Cardiac muscle cell (in vitro differentiated cells and primary cell): ENCODE measurements at places on chromosomes 3 and 15. TPM values are rescaled to one million over a fixed set of nuclear protein-coding genes. Genes with fewer than 3 reads are reported as not detected.

GRCh38 chr3:59919586-59919985 lies 869.8 kb upstream of the CFAP20DC start:
- DNase-seq, result no peak

GRCh38 chr3:95813244-95813643 lies 1001.1 kb upstream of the EPHA6 start:
- DNase-seq, result no peak

GRCh38 chr3:19190126-19190525 lies 41.8 kb downstream of the KCNH8 start:
- DNase-seq, result no peak

Gene LRRC31
- polyA plus RNA-seq, result not detected in 2 replicates

Gene PPP1R14D
- polyA plus RNA-seq, result not detected in 2 replicates

Gene C2CD4A
- polyA plus RNA-seq, result not detected in 2 replicates

DNA sequence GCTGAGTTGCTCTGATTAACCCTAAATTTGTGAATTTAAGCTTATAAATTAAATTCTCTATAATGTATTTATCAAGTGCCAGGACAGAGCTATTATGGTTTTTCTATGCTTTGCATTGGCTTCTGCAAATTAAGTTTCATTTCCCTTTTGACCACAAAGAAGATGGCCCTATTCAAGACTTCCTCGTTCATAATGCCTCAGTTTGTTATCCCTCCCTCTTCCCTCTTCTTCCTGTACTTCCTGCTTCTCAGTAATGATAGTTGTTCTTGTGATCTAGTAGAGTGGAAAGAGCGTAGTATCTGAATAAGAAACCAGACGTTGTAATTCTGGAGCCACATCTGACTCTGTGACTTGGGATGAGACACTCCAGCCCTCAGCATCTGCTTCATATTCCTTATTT lies 118.7 kb downstream of the CACNA1D start:
- DNase-seq, result no peak

DNA sequence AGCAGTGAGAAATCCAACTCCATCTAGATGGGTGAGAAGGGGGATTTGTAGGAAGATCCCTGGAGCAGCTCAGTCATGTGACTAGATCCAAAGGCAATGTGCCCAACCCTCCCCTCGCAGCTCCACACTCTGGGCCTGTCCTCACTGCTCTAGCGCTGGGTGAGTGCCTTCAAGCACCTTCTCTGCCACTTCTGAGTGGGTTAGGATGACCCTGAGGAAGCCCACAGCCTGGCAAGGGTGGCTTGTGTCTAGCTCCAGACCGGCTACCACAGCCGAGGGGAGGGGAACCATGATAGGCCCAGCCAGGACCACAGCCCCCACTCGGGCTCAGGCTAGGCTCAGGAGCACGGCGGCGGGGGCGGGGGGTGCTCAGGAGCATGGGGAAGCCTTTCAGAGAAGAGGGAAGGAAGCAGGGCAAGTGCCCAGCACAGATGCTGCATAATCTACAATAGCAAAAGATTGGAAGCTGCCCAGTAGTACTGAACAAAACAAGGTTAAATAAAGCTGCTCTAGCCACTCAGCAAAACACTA lies 1.7 kb downstream of the SPATA12 start:
- no peak for DNase-seq

DNA sequence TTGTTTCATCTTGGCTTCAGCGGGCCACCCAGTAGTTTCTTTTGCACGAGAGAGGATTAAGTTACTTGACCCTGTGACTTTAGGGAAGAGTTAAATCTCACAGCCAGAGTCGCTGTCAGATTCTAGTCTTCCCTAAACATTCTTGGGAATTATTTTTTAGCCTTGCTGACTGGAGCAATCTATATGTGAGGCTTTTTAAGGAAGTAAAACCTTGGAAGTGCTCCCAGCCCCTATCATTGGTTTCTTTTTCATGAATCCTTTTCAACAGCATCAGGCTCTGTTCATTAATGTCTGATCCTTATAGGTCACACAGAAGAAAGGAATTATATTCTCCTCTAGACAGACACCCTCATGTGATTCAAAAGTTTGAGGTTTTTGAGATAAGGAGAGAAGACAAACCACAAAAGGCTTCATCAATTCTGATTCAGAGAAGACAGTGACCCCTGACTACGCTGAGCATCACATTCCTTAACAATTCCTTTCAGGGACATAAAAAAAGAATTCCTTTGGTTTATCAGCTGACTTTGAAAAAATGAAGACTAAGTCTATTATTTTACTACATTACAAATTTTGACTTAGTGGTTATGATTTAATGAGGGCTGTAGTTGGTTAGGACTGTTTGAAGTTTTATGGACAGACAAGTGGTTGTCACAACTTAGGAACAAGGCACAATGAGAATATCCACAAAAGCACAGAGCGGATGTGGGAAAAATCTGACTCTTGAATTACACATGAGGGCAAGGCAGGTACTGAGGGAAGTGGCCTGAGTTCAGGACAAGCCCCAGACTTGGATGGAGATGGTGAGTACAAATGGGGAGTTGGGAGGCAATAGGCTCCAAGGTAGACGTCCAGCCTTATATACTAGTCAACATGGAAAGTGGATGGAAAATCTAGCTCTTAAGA lies 171.1 kb upstream of the STT3B start:
- peak; percentile 69 for DNase-seq

- DNase-seq, result no peak
Measured at GRCh38 chr15:78255421-78256043, 8.8 kb upstream of the DNAJA4 start.

DNA sequence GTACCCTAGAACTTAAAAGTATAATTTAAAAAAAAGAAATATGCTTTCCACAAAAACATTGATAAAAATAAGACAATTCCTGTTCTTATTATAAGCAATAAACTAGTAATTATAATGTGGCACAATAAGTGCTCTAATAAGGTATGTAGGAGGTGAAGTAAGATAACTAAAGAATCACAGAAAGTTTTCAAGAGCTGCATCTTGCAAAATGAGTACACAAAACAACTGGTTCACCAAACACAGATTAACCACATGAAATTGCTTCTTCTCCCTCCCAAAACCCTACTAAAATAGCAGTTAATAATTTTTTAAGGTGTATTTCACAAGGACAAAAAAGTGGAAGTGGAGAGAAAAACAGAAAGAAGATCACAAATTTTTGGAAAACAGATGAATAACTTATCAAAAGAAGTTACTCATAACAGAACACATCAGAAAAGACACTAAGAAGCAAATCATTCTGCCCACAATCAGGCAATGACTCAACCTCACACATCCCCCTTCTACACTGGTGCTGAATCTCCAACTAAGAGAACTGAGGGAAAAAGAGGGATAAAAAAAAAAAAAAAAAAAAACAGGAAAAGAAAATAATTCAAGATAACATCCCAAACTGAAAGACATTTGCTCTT lies 64.2 kb downstream of the TBC1D5 start:
- peak; percentile 54 for DNase-seq

GRCh38 chr15:44694416-44694815 lies 16.7 kb downstream of the PATL2 start:
- no peak for DNase-seq

GRCh38 chr3:24135280-24135679 lies 190.2 kb downstream of the NR1D2 start:
- no peak for DNase-seq

DNA sequence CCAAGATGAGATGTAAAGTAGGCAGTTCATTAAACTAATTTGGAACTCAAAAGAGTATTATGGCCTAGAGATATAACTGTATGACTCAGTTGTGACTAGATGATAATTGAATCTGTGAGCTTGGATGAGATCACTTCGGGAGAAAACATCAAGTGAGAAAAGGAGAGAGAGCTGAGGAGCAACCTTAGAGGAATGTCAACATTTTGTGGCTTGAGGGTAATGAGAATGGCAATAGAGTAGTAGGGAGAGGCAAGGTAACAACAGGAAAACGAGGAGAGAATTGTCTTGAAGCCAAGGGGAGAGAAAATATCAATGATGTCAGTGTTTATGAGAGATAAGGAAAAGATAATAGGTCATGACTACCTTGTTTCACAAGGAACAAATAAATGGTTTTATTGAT lies 580.2 kb downstream of the NLGN1 start:
- no peak for DNase-seq

DNA sequence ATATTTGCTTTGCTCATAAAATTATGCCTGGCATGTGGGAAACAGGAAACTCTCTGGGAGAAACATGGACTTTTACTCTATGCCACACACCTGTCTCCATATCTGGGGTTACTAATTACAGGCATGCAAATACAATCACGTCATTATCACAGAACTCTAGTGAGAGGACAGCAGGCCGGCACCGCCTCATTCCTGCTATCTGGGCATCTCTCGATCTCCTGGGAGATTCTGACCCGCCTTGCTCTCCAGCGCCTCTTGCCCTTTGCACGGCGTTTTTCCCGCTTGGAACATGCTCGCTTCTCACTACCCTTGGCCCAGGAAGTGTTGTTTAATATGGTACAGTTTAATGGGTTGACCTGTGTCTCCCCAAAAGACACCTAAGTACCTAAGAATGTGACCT lies 45.4 kb upstream of the PARL start:
- no peak for DNase-seq

GRCh38 chr3:39267631-39268548 lies 11.9 kb downstream of the CX3CR1 start:
- DNase-seq, result no peak

- DNase-seq, result peak; percentile 84
Measured at GRCh38 chr15:41603941-41604911, 45.2 kb downstream of the TYRO3 start.

- no peak for DNase-seq
Measured at GRCh38 chr3:25537516-25537915, 109.5 kb downstream of the RARB start.

- no peak for DNase-seq
Measured at GRCh38 chr15:68353421-68354135, 76.0 kb downstream of the FEM1B start.

DNA sequence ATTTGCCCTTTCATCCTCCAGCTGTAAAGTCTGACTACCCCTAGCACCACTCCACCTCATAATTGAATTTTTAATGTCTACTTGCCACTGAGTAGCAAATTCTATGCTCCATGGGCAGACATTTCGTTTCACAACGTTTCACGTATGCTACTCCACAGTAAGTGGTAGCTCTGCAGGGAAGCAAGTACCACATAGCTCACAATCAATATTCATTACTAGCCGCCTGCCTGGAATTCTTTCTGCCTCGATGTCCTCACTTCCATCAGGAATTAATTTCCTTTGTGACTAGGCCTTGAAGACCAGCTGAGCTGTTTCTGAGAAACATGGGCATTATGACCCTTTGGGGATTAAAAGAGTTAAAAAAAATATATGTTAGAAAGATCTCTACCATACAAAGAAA lies 15.3 kb downstream of the NPTN start:
- no peak for DNase-seq

DNA sequence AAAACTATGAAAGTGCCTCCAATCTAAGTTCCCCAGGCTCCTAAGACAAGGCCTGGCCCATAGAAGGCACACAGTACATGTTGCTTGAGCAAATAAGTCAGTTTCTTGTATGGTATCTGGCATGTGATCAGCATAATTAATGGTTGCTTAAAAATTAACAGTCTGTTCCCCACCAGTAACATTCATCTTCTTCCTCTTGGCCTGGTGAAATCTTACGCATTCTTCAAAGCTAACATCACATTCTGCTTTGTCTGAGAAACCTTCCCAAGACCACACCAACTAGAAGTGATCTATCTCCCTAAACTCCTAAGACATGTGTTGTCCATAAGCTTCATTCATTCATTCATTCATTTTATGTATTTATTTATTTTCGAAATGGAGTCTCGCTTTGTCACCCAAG lies 48.1 kb downstream of the LIPC start:
- no peak for DNase-seq

- peak; percentile 25 for DNase-seq
Measured at GRCh38 chr3:14174483-14174882, 3.9 kb downstream of the XPC start.

GRCh38 chr3:19947549-19948225 lies 790 bp downstream of the RAB5A start:
- DNase-seq, result peak; percentile 56

DNA sequence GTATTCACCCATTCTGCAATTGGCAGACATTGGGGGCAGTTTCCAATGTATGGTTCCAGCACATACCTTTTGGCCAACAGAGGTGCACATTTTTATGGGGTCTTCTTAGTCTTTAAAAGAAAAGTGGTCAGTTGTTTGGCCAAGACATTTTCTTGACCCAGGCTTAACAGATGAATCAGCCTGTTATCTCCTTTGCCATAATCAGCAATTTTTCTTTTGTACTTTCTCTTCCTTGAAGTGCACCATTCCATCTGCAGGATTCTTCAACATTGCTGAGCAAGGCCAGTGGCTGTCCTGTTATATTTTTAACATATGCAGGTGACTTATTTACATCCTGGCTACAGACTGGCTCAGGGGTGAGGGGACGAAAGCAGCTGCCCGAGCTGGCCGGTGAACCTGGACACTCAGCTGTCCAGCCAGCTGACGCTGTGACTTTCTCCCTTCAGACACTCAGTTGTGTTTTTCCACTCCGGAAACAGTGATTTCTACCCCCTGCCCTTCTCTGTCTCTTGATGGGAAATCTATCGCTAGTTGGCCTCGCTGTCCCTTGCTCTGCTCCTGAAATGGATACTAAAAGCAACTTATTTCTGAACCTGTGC lies 96.5 kb upstream of the TNFAIP8L3 start:
- no peak for DNase-seq

Gene TTLL13
- polyA plus RNA-seq, result 0.39 TPM in 1 of 2 replicates, not detected in the other

- DNase-seq, result peak; percentile 75
Measured at GRCh38 chr15:73704869-73705645, 20.9 kb downstream of the CD276 start.

DNA sequence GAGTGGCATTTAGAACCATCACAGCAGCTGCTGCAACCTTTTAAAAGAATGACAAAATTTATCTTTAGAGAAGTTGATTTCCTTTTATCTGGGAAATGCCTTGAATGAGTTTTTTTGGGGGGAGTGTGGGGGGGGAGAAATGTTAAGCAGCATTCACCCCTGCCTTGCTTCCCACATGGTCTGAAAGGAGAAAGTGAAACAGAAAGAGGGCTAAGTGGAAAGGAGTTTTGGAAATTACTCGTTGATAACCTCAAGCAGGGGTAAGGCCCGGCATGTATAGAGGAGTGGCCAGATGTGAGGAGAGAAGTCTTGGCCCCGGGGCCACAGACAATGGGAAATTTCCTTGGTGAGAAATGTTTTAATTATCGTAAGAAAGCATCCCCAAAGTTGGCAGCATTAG lies 23.5 kb downstream of the B3GALNT1 start:
- DNase-seq, result no peak
